ENCODE measurements at places on chromosomes 4 and X. TPM values are rescaled to one million over a fixed set of nuclear protein-coding genes. Genes with fewer than 3 reads are reported as not detected.

DNA sequence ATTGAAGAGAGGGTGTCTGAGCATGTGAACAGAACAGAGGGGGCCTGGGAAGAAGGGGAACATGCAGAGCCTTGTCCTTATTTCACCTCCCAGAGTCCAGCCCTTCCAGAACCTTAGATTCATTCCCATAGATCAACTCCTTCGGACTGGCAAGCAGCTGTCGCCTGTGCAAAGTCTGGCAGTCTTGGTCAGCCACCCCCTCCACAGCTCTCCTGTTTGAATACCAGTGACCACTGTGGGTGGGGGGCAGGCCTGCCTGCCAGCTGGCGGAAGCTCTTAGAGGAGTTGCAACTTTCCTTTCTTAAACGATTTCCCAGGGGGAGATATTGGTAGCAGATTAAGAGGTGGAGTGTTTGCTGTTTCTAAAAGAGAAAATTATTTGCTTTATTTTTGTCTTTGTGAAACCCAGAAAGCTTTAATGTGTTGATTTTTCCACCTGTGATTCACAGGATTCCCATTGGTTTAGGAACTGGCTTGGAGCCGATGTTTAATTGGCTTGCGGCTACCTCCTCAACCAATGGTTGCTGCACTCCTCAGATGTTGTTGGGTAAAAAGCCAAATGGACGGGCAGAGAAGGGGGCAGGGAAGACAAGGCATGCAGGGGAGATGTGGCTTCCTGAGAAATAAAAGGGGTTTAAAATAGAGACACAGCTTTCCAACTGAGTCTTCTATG is 62.2 kb upstream of the PRPS1 start:
- H3K36me3 ChIP-seq, result no peaks in the 10 kb centered on the region
- no peaks in the 10 kb centered on the region for H3K4me1 ChIP-seq
- no peak for DNase-seq
- no peak overlapping the region for H3K4me3 ChIP-seq

DNA sequence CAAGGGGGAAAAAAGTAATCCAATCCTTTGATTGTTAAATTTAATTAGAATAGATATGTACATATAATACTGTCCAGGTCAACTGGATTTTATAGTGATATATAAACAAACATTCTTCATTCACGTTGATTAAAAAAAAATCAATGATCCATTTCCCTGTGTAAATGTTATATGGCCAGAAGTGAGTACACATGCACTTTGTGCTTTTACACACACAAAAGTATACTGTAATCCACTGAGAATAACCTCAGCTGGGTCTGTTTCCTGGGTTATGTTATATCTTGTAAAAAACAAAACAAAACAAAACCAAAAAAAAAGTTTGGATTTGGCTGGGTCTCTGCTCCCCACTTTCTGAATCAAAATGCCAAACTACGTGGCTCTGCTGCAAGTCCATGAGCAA is 51.7 kb downstream of the WFS1 start:
- peaks cover 27% of the 10 kb centered on the region for H3K4me1 ChIP-seq
- DNase-seq, result no peak
- H3K27me3 ChIP-seq, result peaks cover 11% of the 10 kb centered on the region

DNA sequence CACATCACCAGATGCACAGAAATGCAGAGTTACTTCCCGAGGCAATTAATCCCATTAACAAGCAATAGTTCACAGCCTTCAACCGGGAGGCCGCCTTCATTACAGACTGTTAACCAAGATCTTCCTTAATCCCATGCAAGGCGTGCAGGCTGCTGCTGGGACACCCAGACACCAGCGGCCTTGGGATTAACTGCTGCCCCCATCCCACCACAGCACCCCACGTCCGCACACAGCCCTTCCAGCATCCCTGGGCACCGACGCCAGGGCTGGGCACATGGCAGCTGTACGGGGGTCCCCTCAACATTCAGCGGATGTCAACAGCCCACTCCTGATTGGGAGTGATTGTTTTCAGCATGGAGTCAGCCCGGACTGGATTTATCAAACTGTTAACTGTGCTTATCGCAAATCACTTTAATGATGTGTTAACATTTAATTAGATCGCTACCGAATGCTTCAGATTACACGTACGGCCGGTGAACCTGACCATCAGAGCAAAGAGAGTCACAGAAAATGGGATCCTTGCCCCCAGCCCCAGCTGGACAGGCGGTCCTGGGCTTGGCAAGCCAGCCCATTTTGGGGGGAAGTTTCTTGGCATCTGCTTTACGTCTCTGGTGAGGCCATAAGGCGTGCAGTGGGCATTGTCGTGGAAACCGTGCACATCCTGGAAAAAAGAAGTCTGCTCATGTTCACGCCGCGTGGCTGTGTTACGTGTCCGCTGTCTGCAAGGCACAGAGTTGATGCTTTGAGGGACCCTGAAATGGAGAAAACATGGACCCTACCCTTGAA is 126.4 kb downstream of the HMX1 start:
- DNase-seq, result no peak
- no peak overlapping the region for H3K27ac ChIP-seq
- H3K36me3 ChIP-seq, result no peaks in the 10 kb centered on the region

- H3K27ac ChIP-seq, result no peak overlapping the region
- no peaks in the 10 kb centered on the region for H3K27me3 ChIP-seq
- DNase-seq, result no peak
- no peak overlapping the region for H3K4me3 ChIP-seq
- peaks cover 48% of the 10 kb centered on the region for H3K36me3 ChIP-seq
Measured at GRCh38 chr4:37646247-37646646, 39.9 kb downstream of the RELL1 start.

DNA sequence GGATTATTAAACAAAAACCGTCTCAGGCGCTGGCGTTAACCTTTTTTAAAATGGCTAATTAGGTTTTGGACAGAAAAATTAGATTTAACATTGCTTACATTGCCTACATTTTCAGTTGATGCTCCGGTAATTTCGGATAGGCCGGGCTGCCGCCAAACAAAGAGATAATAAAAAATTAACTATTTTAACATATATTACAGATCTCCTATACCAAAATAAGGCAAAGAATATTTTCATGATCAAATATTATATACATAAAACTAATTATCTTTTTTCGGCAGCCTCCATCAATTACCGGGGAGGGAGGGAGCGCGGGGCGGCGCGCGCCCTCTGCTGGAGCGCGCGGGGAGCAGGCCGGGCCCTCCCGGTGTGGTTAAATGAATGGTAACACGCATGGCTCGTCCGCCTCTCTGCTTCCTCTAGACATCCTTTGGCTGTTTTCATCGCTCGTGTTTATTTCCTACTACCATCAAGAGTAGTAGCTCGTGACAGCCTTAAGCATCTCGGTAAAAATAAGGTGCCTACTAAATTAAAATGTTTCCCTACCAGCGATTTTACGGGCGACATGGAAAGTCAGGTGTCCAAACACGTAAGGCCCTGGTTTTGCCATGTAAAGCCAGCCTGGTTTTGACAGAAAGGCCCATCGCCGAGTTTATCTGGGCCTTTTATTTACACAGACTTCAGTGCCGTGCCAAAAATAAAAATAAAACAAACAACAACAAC is 52.4 kb upstream of the TMEM33 start:
- peak; percentile 18 for DNase-seq
- peak overlapping the region; percentile 22 for H3K27ac ChIP-seq
- H3K27me3 ChIP-seq, result peaks cover 57% of the 10 kb centered on the region
- no peaks in the 10 kb centered on the region for H3K36me3 ChIP-seq

GRCh38 chr4:52989865-52990264 is 127.7 kb downstream of the RASL11B start:
- H3K27me3 ChIP-seq, result no peaks in the 10 kb centered on the region
- no peaks in the 10 kb centered on the region for H3K4me1 ChIP-seq
- DNase-seq, result no peak
- no peak overlapping the region for H3K27ac ChIP-seq

GRCh38 chrX:23008431-23009099 is 8.8 kb downstream of the DDX53 start:
- H3K27ac ChIP-seq, result no peak overlapping the region
- no peak overlapping the region for H3K4me3 ChIP-seq
- H3K27me3 ChIP-seq, result no peaks in the 10 kb centered on the region
- no peaks in the 10 kb centered on the region for H3K4me1 ChIP-seq

Gene TLR1
- total RNA-seq, result 1.9 TPM

Gene CNGA1
- total RNA-seq, result not detected

Data from activated T-helper 1 cell treated with anti-CD3 and anti-CD28 coated beads, Interleukin-12 subunit alpha, Interleukin-12 subunit beta, Interleukin-2, Interleukin-4 antibody, amounts not matched to agents 30 ng/mL and 10 ng/mL and 1 ng/mL, durations not matched to agents 14 hours and 24 hours and 36 hours (primary cell).